SJSA1 (cell line): ENCODE measurements at places on chromosomes 13 and 19. TPM values are rescaled to one million over a fixed set of nuclear protein-coding genes. Genes with fewer than 3 reads are reported as not detected.

- DNase-seq = peak; percentile 25
These were observed 57.9 kb downstream of the RXFP2 start for GRCh38 chr13:31797154-31797775.

- DNase-seq = peak; percentile 42
These were observed 681 bp downstream of the ZNF837 start for GRCh38 chr19:58380037-58380661.

Gene AMH
- total RNA-seq = 0.58 TPM in 1 of 2 replicates, not detected in the other

Gene ZNF90
- 0.34 TPM in 1 of 2 replicates, not detected in the other for total RNA-seq

DNA sequence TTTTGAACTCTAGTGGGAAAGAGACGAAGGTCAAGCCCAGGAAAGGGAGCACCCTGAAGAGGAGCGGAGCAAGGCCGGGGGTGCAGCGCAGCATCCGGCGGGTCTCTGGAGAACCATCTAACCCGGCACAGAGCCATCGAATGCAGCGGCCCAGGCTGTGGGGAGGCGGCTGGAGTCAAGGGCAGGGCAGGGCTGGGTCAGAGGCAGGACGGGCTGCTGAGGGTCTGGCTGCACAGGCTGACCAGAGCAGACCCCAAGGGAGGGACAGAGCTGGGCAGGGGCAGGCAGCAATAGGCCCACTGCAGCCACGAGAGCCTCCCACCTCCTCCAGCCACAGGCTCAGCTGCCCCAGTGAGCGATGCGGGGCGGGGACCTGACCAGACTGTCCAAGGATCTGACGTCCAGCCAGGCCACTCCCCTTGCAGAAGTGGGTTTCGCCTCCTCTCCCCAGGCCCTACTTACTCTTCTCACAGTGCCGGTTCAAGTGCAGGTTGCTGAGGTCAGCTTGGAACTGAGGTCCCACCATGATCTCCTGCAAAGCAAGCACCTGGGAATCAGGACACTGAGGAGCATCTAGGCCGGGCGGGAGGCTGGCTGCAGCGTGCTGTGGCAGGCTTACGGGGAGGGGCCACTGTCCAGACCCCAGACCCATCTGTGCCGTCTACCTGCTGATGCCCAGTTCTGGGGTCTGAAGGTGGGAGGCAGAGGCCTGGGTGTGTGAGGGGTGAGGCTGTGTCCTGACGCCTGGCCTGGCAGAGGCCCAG, 19.2 kb downstream of the MIER2 start:
- DNase-seq = no peak

DNA sequence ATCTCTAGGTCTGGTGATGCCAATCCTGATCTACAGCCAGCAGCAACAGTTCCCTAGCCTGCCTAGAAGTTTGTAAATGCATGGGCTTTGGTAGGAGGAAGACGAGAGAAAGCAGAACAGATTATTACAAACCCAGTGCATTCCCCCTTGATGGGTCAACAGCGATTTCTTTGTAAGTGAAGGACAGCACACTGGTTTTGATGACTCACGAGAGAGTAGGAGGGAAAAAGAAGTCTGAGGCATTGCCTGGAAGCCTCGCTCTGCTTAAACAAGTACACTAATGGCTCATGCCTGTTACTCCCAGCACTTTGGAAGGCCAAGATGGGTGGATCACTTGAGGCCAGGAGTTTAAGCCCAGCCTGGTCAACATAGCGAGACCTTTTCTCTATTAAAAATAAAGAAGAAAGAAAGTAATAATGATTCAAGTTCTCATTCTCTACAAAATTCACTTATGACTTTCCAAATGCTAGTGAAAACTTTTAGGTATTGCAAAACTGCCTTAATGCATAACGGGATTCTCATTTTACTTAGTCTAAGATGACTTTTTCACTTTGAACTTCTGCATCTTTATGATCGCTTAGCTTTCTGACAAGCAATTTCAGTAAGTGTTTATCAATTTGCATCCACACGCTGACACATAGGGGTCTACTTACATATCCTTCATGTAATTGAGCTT, 47.7 kb upstream of the USPL1 start:
- DNase-seq = peak; percentile 73

Gene PSG11
- not detected in 2 replicates for total RNA-seq

Gene KLK1
- total RNA-seq = not detected in 2 replicates

Gene YJU2
- total RNA-seq = 20.2 and 24.1 TPM in 2 replicates

GRCh38 chr13:45256254-45256653, 55.4 kb upstream of the KCTD4 start:
- DNase-seq = no peak

- no peak for DNase-seq
These were observed 20.7 kb downstream of the CLDN10 start for GRCh38 chr13:95573221-95573620.

Gene ZNF729
- not detected in 2 replicates for total RNA-seq

Gene EBI3
- total RNA-seq = not detected in 2 replicates

Gene SPIB
- total RNA-seq = not detected in 2 replicates

- no peak for DNase-seq
These were observed 277 bp downstream of the GIPC1 start for GRCh38 chr19:14495672-14496028.

DNA sequence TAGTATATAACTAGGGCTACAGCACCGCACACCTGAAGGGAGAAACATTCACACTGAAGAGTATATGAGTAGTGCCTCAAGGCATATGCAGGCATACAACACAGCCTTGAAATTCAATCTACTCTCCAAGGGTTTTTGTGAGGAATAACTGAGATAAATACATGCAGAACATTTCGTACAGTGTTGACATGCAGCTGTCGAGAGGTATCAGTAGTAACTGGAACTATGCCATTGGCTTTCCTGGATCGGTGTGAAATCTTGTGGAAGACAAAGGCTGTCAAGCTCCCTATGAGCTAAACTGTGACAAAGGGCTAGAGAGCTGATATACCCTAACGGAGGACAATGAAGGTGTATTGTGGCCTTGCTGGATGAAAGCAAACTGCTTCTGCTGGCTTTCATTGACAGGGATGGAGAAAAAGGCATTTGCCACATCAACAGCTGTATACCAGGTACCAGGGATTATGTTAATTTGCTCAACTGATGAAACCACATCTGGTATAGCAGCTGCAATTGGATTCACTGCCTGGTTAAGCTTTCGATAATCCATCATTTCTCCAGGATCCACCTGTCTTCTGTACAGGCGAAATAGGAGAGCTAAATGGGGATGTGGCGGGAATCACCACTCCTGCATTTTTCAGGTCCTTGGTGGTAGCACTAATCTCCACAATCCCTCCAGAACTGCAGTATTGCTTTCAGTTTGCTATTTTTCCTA, 16.3 kb downstream of the MTRF1 start:
- no peak for DNase-seq

Gene SLC8A2
- total RNA-seq = not detected in 2 replicates

- peak; percentile 78 for DNase-seq
These were observed 101.3 kb upstream of the SLC15A1 start for GRCh38 chr13:98853771-98854221.

GRCh38 chr19:8585894-8586750, 8.9 kb upstream of the MYO1F start:
- peak; percentile 64 for DNase-seq

Gene EPSTI1
- 10.2 and 21.3 TPM in 2 replicates for total RNA-seq

GRCh38 chr13:27174766-27175455, 3.3 kb upstream of the USP12 start:
- no peak for DNase-seq

- DNase-seq = no peak
These were observed 4.7 kb downstream of the SIGLEC7 start for GRCh38 chr19:51146751-51147150.

GRCh38 chr13:99307247-99307646, at the start of gene GPR183:
Gene GPR183, minus strand, starts transcription at chr13:99307399. Its CDS starts 11,254 bp downstream, at chr13:99296145.
- peak; percentile 91 for DNase-seq

- peak; percentile 99 for DNase-seq
These were observed at the start of gene MYADM for GRCh38 chr19:53867225-53868090. Gene MYADM, plus strand, starts transcription at chr19:53867883. Its CDS starts 5,647 bp downstream, at chr19:53873530.

GRCh38 chr19:808423-808775, 11.1 kb downstream of the PTBP1 start:
- DNase-seq = no peak

DNA sequence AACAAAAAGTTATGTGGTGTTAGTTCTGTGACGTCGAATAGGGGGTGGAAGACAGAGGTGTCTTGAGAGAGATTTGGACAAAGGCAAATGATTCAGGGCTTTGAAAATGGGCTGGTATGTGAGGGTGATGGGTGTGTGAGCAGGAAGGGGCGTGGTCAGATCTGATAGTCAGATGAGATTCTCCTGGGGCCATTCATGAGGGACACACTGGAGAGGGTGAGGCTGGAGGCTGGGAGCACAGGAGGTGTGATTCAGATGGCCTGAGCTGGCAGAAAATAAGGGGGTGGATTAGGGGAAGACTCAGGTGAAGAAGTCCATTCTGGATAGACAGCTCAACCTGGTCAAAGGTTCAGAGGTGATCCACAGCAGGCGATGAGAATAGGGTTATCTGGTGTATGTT, 28.0 kb downstream of the CYP4F22 start:
- no peak for DNase-seq

Gene PCDH20
- total RNA-seq = not detected in 2 replicates

GRCh38 chr19:46950526-46951170, 69.0 kb upstream of the NPAS1 start:
- no peak for DNase-seq

Gene CLEC11A
- 0.56 and 1.7 TPM in 2 replicates for total RNA-seq

Gene VASP
- total RNA-seq = 115 TPM in 2 replicates

Gene PROZ
- not detected in 2 replicates for total RNA-seq

Gene SERTAD1
- 25.7 and 38.1 TPM in 2 replicates for total RNA-seq

Gene SYNE4
- total RNA-seq = 0.26 TPM in 1 of 2 replicates, not detected in the other

Gene CEACAM16
- total RNA-seq = not detected in 2 replicates

- DNase-seq = no peak
These were observed 10.5 kb upstream of the ELL start for GRCh38 chr19:18532168-18532890.

Gene FBN3
- total RNA-seq = not detected in 2 replicates

DNA sequence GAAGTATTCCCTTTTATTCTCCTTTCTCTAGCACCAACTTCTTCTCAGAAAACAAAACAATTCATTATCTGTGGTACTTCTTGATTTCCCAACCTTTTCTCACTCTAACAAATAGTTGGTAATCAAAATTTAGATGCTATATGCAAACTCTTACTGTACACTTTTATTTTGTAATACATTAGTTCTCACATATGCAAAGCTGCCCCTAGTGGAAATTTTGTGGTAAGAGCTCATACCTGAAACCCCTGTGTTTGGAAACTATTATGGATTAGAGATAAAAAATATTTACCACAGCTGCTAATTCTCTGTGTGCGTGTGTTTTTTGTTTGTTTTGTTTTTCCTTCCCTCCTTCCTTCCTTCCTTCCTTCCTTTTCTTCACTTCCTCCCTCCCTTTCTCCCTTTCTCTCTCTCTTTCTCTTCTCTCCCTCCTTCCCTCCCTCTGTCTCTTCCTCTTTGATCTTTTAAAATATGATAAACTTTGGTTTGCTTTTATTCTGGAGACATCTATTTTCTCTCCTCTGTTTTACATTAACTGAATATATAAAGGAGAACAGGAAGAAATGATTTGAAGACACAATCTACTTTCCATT, 537.4 kb downstream of the SLITRK6 start:
- no peak for DNase-seq

- no peak for DNase-seq
These were observed 583.4 kb upstream of the SLITRK5 start for GRCh38 chr13:87087741-87088140.

Gene TMPRSS9
- not detected in 2 replicates for total RNA-seq

GRCh38 chr19:7883796-7884570, 4.3 kb upstream of the LRRC8E start:
- DNase-seq = no peak

Gene TNNT1
- total RNA-seq = 0.34 and 3.4 TPM in 2 replicates

Gene CGB2
- not detected in 2 replicates for total RNA-seq
